ENCODE measurements at places on chromosomes 13 and 19. TPM values are rescaled to one million over a fixed set of nuclear protein-coding genes. Genes with fewer than 3 reads are reported as not detected.

The CD70 gene
- polyA plus RNA-seq: not detected

The FCHO1 gene
- polyA plus RNA-seq: 3.2 TPM

The KIR2DL4 gene
- not detected for polyA plus RNA-seq

The ALG5 gene
- 67.2 TPM for polyA plus RNA-seq

The RFXAP gene
- polyA plus RNA-seq: 17.2 TPM

The PROZ gene
- 2.2 TPM for polyA plus RNA-seq

The NHLRC3 gene
- 42.6 TPM for polyA plus RNA-seq

The SYDE1 gene
- polyA plus RNA-seq: 34.4 TPM

The BORA gene
- 9.6 TPM for polyA plus RNA-seq

The ZNF850 gene
- 3.2 TPM for polyA plus RNA-seq

The OSCAR gene
- 0.50 TPM for polyA plus RNA-seq

The ZNF541 gene
- polyA plus RNA-seq: 0.29 TPM

- DNase-seq: no peak
Observed at GRCh38 chr19:806815-807421, 9.7 kb downstream of the PTBP1 start.

DNA sequence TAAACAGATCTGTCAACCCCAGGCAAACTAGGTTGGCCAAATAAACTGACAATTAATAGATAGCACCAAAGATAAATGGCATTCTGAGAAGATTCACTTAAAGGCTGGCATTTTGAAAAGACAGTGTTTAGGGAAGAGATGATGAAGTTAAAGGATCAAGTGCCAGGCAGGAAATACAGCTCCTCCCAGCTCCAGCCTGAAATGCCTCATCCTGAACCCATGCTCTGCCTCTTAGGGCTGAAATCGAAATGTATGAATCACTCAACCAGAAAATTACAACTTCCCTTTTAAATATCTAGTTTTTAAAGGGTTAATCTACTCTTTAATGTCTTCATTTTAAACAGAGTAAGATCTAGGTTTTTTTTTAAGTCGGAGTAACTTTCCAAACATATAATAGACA lies 171.2 kb upstream of the UBL3 start:
- no peak for DNase-seq

- no peak for DNase-seq
Observed at GRCh38 chr13:24323036-24323738, 13.8 kb downstream of the C1QTNF9 start.

- no peak for DNase-seq
Observed at GRCh38 chr13:21361123-21361522, 98.0 kb downstream of the ZDHHC20 start.

GRCh38 chr13:75251188-75251587 lies 230.8 kb downstream of the TBC1D4 start:
- DNase-seq: no peak

DNA sequence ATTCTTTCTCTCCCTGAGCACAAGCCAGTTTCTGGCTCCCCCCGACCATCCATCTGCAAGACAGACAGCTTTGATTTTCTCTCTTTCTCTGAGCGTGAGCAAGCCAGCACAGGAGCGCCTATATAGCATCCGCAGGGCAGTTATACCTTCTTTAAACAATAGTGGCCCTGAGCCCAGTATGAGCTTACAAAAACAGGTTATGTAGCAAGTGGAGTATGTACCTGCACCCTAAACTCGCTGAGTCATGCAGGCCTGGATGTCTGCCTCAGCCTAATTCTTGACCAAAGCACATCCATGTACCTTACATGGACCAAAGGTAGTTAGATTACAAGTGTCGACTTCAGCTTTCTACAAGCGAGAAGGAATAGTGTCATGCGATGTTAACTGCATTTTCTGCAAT lies 61.7 kb downstream of the RAP2A start:
- DNase-seq: no peak

DNA sequence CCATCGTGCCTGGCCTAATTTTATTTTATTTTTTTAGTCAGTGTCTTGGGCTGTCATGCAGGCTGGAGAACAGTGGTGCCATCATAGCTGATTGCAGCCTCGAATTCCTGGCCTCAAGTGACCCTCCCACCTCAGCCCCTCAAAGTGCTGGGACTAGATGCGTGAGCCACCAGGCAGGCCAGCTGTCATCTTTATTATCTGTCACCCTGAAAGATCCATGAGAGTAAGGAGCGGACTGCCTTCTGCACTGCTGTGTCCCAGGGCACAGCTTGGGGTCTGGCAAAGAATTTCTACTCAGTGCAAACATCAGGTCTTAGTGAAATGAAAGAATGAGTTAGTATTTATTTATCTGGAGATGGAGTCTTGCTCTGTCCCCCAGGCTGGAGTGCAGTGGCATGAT lies 9.5 kb upstream of the TLE5 start:
- DNase-seq: no peak

DNA sequence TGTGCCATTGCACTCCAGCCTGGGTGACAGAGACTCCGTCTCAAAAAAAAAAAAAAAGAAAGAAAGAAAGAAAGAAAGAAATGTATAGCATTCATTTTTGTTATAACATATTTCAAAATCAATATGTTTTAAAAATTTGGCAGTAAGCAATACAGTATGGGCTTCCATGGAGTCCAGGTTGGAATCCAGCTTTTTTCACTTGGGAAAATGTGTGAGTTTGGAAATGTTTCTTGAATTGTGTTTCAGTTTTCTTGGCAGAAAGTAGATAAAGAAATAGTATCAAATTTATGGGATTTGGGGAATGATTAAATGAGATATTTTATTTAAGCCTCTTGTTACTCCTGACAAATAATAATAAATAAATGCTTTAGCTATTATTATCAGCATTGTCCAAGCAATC lies 225.6 kb downstream of the PCDH9 start:
- no peak for DNase-seq

- DNase-seq: no peak
Observed at GRCh38 chr13:45295536-45295935, 45.4 kb downstream of the TPT1 start.

GRCh38 chr19:7959211-7959610 lies 15.7 kb upstream of the TIMM44 start:
- no peak for DNase-seq

DNA sequence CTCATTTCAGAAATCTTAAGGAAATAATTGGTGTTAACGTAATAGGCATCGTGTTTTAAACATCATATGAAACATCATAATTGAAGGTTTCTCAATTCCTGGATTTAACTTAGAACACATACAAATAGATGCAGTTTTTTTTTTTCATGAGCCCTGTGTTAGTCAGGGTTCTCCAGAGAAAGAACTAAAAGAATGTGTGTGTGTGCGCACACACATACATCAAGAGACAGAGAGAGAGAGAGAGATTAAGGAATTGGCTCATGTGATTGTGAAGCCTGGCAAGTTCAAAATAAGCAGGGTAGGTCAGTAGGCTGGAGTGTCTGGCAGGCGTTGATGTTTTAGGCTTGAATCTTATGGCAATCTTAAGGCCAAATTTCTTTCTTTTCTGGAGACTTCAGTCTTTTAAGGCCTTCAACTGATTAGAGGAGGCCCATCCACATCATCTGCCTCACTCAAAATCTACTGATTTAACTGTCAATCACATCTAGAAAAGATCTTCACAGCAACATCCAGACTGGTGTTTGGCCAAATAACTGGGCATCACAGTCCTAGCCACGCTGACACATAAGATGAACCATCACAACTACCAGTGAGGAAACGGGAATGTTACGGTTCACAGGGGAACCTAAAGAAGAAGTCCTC lies 25.2 kb downstream of the SPATA13 start:
- no peak for DNase-seq

DNA sequence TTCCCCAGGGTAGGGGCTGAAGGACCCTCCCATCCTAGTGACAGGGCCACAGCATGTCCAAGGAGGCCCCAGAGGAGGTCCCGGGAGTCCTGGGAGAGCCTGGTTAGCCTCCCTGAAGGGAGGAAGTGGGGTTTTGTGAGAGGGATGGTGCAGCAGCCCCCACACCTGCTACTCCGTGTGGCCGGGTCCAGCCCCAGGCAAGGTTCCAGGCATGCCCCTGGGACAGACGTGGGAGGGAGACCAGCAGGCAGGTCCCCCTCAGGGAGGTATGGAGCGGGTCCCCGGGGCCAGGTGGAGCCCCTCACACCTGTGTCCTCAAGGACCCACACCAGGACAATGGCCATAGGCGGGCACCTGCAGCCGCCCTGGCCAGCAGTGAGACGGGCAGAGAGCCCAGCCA lies 1.9 kb upstream of the F7 start:
- DNase-seq: no peak

DNA sequence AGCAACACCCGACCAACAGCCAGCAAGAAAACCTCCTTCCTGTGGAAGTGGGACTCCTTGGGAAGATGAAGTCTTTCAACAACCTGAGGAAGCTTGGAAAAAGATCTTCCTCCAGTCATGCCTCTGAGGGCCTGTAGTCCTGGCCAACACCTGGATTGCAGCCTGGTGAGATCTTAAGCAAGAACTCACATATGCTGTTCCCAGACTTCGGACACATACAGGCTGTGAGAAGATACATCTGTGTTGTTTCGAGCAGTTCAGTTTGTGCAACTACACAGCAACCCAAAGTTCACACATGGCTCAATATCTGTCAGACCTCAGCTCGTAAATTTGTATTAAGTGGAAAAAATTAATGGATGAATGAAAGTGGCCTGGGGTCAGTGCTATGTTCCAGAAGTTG lies 65.1 kb upstream of the UBAC2 start:
- DNase-seq: no peak

- DNase-seq: no peak
Observed at GRCh38 chr19:55676383-55676782, 1.4 kb downstream of the EPN1 start.

DNA sequence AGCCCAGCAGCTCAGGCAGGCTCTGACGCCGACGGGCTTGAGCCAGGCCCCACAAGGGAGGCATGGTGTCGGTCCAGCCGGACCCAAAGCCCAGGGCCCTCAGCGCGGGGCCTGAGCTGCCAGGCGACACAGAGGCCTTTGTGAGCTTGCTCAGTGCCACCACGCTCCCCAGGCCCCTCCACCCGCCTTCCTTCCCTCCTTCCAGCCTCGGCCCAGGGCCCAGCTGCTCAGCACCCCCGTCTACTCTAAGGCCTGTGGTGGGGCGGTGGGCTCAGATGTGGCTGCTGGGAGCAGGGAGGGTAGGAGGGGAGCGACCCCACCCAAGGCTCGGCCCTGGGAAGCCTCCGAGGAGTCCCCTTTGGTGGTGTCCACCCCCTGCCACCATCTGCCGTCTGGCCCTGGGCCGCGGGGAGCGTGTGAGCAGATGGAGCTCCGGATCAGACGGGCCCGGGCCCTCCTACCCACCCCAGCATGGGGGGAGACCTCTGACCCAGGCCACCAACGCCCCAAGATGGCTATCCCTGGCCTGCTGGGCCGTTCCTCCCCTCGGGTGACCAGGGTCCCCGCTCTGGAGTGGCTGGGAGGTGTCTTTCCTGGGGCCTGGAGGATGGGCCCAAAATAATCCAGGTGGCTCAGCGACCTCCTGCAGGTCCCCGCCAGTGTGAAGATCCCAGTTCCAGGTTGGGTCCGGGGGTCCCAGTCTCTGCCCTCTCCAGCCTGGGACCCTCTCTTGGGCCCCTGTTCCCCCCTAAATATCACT lies 7.8 kb downstream of the ZBTB7A start:
- no peak for DNase-seq

- DNase-seq: no peak
Observed at GRCh38 chr19:2227415-2228156, 8.5 kb downstream of the PLEKHJ1 start.

DNA sequence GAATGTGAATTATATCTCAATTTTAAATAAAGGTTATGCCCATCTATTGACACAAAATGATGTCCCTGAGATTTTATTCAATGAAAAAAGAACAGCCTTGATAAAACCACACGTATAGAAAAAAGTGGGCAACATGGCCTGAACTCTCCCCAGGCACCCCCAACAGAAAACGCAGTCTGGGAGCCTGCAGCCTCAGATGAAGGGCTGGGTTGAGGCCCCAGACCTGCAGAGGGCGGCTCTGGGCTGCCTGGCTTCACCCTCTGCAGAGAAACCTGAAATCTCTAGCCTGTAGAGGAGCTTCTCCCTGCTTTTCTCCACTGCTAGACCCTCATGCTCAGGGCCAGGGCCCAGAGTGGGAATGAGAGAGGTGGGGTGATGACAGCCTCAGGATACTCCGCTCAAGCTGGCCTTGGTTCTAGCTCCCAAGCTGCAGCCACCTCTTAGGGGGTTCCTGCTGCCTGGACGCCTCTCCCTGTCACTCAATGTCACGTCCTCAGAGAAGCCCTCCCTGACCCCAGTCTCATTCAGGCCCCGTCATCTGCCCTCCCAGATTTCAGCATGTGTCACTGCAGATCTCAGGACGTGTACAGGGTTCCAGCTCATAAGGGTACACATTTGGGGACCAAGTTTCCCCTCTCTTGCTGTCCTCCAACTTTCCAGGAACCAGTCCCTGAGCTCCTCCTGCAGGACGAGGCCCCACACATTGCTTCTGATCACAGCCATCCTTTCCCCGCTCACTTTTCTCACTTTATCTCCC lies 1.8 kb downstream of the MBD3 start:
- no peak for DNase-seq

DNA sequence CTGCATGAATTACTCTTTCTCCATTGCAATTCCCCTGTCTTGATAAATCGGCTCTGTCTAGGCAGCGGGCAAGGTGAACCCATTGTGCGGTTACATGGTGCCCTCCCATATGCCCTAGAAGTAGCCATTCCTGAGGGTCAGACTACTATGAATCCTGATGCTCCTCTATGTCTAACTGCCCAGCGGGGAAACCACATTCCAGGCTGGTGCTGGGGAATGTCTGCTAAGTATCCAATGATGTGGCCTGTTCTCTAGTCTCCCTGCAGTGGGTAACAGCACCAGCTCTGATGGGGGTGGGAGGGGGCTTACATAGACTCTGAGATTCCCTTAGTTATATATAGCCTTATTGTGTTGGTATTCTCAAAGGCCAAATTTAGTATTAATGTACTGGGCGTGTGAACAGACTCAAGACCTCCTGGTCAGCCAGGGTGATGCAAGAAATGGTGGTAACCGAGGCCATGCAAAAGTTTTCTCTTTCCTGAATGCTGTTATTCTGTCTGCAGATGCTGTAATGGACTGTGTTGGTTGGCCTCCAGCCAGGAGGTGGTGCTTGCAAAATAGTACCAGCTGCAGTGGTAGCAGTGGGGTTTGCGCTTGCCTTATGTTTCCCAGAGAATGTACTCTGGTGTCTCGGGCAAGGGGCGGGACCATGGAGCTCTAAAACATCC lies 564.8 kb upstream of the SLITRK1 start:
- DNase-seq: no peak

DNA sequence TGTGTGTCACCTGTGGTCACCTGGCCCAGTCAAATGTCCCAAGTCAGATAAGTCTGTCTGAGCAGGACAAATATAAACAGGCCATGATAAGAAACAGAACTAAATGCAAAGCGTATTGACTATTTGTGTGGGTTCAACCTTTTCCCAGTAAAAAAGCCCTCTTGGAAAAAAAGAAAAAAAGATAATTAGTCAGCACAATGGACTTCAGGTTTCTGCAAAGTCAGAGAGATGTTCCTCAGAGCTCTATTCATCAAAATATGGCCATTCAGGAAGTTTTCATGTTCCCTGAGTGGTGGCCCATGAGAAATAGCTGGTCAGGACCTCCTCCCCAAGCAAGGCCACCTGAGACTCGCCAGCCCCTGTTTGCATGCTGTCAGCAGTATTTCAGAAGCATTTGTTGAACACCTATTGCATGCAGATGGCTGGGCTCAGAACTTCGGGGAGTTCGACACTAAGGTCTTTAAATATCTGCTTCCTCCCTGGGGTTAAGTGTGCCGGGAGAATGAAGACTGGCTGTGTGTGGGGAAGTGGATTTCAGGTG lies 2.7 kb downstream of the FFAR3 start:
- no peak for DNase-seq

- no peak for DNase-seq
Observed at GRCh38 chr13:40187324-40187795, 479.1 kb downstream of the FOXO1 start.
